ENCODE measurements at places on chromosomes 2 and 18.

DNA sequence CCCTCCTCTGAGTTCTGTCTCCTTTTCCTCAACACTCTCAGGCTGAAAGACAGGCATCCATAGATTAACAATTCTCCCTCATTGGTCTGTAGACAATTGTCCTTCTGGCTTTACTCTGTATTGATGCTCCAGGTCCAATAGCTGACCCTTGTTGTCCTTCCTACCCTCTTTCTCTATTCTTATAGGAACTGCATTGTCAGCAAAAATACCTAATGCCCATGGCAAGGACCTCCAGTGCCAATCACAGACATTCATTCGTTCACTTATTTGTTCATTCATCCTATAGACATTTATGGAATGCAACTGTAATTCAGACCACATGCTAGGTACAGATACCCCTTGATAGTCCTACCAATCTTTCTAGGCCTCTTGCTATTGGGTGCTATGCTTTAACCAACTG is 69.8 kb upstream of the DTNA start:
- no peak for DNase-seq

DNA sequence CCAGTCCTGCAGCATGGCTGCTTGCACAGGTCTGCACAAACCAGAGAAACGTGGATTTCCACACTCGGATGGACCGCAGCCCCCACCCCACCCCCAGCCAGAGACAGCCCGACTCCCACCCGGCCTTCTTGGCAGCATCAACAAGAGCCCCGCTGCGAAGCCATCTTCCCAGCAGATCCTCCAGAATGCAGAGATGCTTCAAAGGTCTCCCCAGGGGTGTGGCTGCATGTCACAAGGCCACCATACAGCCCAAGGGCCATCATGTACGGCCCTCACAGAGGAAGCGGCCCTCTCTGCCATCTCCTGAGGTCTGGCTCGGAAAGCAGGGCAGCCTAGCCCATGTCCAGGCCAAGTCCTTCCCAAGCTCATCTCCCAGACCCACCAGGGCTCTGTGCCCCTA is 11.5 kb downstream of the DNMT3A start:
- no peak for DNase-seq

DNA sequence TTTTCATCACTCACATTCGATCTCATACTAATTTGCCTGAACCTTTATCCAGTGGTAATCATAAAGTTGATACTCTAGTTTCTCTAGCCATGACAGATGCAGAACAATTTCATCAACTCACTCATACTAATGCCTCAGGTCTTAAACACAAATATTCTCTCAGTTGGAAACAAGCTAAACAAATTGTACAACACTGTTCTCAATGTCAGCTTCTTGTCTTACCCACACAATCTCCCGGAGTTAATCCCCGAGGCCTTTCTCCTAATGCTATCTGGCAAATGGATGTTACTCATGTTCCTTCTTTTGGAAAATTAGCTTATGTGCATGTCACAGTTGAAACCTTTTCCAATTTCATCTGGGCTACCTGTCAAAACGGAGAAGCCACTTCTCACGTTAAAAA is 11.5 kb upstream of the CNOT11 start:
- DNase-seq, result no peak

GRCh38 chr18:44742718-44743311 is 62.1 kb downstream of the SETBP1 start:
- DNase-seq, result no peak

DNA sequence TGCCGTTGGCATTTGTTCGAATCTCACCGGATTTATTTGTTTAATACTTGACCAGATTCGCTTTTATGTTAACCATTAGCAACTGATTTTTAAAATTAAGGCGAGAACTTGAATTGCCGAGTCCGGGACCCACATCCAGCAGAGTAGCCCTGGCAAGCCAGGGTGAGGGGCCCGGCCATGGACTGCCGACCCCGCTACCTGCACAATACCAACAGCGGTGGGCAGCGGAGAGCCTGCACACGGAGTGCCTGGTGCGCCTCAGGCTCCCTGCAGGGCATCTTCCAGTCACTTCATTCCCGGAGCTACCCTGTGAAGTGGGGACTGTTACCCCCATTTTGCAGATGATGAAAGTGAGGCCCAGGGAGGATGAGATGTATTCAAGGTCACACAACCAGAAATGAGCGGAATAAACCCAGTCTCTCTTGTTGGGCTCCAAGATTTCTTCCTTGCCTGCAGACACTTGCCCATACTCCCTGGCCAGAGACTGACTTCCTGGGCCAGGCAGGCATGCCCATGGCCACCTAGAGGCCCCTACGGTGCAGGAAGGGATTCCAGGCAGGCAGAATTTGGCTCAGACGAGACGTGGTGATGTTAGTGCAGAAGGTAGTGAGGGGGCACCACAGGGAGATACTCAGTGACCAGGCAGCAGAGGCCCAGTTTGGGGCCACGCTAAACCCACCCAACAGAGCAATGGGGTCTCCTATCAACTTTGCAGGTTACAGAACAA is 2.9 kb downstream of the FBLN7 start:
- DNase-seq, result no peak

DNA sequence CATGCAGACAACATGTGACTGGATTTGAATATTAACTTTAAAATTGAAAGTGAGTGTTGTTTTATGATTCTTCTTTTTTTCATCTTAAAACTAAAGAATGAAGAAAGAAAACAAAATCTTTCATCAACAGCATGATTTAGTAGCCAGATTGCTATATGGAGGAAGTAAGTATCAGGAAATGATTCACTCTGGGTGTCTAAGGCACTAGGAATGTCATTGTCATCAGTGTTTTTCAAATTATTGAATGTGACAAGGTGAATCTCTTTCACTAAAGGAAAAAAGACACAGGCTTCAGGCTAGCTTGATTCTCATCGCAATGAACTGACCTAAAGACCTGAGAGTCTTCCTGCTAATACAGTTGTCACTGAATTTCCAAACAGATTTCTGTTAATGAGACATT is 430.1 kb downstream of the FBXO15 start:
- DNase-seq, result no peak

- no peak for DNase-seq
Measured at GRCh38 chr2:135144343-135144742, 92.3 kb downstream of the RAB3GAP1 start.

DNA sequence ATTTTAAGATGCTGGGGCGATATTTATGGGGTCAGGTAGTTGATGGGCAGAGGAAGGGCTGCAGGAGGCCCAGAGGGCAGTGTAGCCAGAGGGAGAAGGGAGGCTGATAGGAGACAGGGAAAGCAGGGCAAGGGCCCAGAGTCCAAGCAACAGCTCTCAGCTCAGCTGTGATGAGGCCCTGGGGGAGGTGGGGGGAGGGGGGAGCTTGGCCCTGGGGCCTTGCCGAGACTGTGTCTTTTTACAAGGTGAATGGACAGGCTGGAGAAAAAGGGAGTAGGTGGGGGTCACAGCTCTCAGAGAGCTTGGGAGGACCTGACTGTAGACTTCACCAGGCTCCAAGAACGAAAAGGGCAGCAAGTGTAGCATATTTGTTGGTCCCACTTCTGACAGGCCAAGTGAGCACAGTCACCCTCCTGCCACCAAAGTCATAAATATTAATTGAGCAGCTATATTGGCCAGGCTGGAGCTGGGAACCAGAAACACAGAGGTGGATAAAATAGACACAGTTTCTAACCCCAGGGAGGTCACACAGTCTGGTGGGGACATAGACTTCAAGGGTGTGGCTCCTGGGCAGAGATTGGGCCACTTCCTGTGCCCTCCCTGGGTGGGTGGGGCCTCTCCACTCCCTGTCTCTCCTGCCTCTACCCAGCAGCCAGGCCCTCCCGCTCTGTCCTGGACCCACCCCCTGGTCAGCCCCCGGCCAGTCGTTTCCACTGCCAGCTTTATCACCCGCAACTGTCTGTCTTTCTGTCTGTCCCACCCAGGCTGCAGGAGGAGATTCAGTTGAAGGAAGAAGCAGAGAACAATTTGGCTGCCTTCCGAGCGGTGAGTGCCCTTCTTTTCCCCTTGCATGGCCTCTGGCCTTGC is 1.4 kb downstream of the DES start:
- no peak for DNase-seq

DNA sequence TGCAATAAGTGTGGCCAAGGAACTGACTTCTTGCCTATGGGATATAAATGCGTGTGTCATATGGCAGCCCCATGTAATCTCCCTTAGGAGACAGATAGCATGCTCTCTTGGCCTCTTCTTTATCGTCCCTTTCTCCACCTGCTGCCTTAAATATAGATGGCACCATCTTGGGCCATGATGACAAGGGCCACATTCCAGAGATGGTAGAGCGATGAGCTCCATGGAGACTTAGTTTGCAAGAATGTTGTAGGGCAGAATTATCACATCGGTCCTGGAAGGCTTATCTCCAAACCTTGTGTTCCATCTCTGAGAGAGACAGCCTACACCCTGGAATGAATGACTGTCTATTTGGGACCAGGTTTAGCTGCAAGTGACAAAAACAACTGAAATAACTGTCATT is 536.7 kb downstream of the TNS1 start:
- no peak for DNase-seq

GRCh38 chr2:197234671-197235191 is 75.8 kb downstream of the ANKRD44 start:
- no peak for DNase-seq

DNA sequence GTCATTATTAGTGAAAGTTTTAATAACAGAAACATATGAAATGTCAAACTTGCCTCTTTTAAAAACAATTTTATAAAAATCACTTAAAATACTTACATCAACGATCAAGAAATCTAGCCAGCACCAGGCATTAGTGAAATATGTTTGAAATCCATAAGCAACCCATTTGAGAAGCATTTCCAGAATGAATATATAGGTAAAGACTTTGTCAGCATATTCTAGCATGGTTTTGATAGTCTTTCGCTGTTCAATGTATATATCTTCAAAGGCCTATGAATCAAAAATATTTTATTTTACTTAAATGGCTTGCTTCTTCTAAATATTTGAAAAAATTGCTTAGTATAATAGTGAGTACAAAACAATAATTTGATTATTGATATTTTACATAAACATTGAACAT is 91.1 kb downstream of the SCN3A start:
- no peak for DNase-seq

DNA sequence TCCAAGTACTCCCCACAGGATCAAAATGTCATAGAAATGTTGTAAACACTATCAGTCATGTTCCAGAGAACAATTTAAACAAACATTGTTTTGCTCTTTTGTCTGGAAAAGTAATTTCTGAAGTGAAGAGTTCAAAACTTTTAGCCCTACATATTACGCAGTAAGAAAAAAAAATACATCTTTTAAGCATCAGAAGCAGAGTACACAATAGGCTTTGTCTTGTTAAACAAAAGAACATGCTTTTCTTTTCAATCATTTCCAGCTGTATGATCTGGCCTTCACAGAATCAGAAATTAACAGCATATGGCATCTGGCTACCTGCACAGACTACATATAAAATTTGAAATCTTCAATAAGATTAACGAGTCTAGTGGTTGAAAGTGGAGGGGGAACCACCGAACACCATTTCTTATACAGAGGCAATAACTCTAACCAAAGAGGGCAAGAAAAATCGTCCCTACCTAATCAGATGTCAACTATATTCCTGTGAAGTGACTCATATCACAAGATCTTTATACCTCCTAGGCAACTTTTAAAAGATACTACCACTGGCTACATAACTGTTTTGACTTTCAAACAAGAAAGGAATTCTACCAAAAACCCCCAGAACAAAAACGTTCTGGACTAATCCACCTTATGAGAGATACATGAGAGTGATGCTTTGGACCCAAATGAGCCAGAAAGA is 149.3 kb downstream of the EXOC6B start:
- no peak for DNase-seq

DNA sequence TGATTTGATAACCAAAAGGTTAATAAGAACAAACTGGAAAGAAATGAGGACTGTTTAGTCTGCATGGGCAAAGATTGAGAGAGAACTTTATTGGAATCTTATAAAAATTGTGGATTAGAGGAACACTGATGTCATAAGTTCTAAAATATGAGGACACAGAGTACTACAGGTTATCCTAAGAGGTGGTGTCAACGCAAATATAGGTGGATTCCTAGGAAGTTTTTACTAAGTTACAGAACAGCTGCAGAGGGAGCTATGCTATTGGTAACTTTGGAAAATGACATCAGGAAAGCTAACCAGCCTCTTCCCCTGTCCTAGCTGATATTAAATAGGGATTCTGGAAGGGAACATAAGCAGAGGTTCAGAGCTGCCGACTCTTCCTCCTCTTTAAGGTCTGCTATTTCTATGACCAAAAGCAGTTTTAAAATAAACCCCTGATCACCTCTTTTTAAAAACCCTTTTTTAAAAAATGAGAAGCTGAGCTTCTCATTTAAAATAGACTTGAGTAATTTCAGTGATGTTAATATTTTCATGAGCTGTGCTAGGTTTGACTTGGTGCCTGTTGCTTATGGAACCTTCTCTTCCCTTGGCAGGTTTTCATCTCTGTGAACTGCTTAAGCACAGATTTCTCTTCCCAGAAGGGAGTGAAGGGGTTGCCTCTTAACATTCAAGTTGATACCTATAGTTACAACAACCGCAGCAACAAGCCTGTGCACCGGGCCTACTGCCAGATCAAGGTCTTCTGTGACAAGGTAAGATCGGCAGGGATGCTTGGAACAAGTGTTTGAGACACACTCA is 34.2 kb downstream of the GRHL1 start:
- DNase-seq, result no peak

DNA sequence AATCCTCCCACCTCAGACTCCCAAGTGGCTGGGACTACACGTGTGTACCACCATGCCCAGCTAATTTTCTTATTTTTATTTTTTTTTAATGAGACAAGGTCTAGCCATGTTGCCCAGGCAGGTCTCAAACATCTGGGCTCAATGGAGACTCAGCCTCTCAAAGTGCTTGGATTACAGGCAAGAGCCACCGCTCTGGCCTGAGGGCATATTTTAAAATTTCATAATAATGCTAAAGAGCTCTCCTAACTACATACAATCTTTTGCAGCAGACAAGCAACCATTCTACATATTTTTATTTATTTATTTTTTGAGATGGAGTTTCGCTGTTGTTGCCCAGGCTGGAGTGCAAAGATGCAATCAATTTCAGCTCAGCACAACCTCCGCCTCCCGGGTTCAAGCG is 207.0 kb downstream of the RAB3GAP1 start:
- DNase-seq, result no peak

DNA sequence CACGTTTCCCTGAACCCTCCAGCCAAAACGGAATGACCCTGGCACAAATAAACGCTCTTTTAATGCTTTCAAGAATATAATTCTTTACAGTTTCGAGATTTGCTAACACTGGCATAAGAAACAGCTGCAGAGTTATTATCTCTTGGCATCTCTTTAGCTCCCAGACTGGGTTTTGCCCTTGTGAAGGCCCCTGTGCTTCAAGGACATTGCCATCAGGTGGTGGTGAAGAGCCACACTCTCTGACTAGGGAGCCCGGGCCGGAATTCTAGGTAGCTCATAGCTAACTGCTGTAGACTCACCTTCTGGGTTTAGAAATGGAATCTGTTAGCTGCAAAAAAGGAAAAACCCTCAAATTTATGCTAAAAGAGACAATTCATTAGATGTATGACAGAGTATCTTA is 13.3 kb upstream of the GALNT14 start:
- no peak for DNase-seq

- DNase-seq, result no peak
Measured at GRCh38 chr2:138814123-138814898, 34.1 kb upstream of the NXPH2 start.

DNA sequence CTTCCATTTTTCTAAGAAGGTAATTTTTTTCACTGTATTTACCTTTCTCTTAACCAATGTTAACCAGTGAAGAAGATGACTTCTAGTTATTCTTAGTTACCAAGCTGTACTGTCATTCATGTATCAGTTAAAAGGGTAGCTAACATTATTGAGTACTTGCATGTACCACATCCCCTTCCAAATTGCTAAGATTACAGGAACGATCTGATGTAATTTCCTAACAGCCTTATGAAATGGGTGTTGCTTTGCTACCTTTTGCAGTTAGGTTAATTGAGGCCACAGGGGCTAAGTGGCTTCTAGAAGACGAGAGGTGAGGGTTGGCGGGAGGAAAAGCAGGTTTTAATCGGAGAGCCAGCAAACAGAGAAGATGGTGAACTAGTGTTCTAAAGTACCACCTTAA is 1.8 kb upstream of the SULT6B1 start:
- DNase-seq, result no peak
